ENCODE measurements at places on chromosomes 16 and 17.

- DNase-seq, result no peak
Observed at GRCh38 chr17:8020776-8021564, 17.9 kb upstream of the ALOX15B start.

GRCh38 chr17:70767102-70767701, 597.9 kb downstream of the KCNJ2 start:
- peak; percentile 60 for DNase-seq

- DNase-seq, result peak; percentile 81
Observed at GRCh38 chr16:1428511-1428910, 2.4 kb upstream of the PERCC1 start.

GRCh38 chr17:37490638-37491614, 1.2 kb downstream of the DUSP14 start:
- DNase-seq, result peak; percentile 69

- no peak for DNase-seq
Observed at GRCh38 chr17:44765965-44766364, 7.2 kb downstream of the ADAM11 start.

- no peak for DNase-seq
Observed at GRCh38 chr17:34843682-34844081, 117.6 kb downstream of the CCT6B start.

DNA sequence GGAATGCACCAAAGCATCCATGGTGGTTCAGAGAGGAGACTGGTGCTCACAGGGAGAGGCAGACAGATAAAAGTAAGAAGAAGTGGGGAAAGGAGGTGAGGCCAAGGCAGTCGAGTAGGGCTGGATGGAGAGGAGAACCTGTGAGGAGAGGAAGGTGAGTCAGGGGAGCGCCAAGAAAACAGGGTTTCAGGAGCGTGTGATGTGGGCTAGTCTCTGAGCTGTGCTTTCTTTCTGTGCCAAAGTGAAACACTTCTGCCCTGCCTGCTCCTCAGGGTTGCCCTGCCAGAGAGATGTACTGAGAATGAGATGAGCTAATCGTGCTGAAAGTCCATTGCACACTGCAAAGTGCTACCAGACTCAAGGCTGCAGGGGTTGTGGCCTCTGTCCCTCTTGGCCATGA, 310.7 kb upstream of the CCL2 start:
- DNase-seq, result no peak

DNA sequence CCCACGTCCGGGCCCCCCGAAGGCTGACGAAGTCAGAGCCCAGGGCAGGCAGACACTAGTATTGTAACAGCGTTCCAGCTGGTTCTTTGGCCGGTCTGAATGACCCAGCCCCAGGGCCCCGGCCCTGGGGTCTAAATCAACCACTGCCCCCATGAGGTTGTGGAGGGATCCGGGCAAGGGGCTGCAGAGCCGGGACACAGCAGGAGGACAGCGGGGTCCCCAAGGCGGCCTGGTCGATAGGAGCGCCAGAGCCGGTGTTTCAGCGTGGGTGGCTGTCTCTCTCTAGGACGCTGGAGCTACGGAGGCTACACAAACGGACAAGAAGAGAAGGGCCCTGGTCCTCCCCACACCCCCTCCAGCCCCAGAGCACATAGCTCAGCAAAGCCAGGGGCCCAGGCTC, 101.8 kb downstream of the RBFOX3 start:
- DNase-seq, result no peak

- DNase-seq, result no peak
Observed at GRCh38 chr16:11350921-11351335, 5.7 kb downstream of the RMI2 start.

DNA sequence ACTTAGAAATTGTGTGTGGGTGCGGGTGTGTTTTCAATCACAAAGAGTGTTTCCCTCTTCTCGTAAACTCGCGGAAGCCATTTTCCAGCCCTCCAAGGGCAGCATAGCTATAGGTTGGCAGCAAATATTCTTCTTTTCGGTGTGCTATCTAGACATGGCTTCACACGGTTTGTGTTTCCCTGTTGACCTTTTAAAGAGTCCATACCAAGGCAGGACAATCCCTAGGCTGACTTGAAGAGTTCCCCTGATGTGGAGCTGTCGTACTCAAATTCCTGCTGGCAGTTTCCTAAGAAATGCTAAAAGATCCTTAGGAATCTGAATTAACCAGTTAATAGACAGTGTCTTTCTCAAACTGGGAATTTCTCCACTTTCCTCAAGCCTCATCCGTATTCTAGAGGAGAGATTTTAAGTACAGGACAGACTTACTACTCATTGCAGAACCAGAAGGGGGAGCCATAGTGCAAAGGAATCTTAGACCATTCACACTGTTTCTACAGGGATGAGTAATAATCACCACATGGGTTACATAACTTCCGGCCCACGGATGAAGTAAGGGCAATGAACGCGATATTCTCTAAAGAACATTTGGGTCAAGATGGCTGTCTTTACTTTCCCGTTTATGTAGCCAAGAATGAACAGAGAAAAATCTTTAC, 288.6 kb upstream of the ELAC2 start:
- DNase-seq, result peak; percentile 83

GRCh38 chr17:6232732-6233101, 162.5 kb downstream of the WSCD1 start:
- DNase-seq, result no peak

GRCh38 chr17:383771-384621, 31.4 kb upstream of the RPH3AL start:
- no peak for DNase-seq

DNA sequence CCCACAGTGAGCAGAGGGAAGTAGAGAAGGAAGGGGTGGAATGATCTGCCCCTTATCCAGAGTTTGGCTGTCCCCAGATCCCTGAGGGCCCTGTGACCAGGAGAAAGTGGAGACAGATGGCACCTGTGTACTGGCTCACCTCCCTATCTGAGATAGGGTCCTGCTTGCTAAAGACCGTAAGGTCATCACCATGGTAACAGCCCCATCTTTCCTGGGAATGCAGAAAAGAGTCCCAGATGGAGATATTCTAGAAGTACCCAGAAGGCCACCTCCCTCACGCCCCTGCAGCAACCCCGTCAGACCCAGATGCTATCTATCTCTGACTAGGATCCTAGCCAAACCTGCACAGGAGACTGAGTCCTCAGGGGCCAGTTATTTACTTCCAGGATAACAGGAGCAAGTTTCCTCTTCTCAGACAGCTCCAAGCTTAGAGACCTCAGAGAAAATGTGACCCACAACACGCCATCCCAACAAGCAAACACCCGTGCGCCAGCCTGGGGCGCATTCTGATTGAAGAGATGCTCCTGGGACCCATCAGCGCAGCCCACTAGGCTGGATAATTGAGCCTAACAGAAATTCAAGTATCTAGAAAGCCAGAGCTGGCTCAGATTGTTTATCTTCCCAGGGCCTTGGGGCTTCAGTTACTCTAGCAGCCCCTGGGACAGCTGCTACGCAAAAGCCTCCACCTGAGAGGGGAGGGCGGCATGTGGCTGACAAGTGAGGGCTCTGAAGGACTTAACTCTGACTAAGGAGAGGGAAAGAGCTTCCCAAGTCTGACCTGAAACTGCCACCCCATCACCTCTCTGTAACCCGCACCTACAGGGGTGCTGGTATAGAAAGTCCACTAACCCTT, 1.9 kb downstream of the ORMDL3 start:
- DNase-seq, result peak; percentile 24

DNA sequence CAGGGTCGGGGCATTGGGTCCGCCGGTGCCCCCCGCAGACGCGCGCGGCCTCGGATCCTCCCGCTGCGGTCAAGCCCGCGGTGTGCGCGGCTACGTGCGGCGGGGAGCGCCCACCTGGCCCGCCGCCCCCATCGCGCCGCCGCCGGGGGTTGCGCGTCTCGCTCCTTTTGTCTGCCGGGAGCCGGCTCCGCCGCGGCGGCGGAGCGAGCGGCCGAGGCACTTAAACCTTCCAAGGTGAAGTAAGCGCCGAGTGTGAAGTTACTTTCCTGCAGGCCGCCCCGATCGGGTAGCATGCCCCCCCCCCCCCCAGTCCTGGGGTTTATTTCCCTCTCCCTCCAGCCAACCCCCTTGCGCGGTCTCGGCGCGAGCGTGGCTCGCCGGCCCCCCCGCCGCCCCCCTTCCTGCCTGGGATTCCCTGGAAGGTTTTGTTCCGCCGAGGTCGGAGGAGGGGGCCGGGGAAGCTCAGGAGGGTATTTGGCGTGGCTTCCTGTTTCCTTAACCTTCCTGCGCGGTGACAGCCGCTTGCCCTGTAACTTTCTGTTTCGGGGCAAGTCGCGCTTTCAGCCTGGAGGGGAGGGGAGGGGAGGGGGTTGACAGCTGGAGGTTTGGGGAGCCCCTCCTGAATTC, 56.6 kb upstream of the GSE1 start:
- peak; percentile 80 for DNase-seq

GRCh38 chr17:48244121-48244711, 136.7 kb downstream of the SNX11 start:
- DNase-seq, result no peak

GRCh38 chr16:54118846-54119245, 167.7 kb downstream of the IRX3 start:
- no peak for DNase-seq

GRCh38 chr17:34076743-34077631, 178.1 kb upstream of the CCL2 start:
- no peak for DNase-seq

DNA sequence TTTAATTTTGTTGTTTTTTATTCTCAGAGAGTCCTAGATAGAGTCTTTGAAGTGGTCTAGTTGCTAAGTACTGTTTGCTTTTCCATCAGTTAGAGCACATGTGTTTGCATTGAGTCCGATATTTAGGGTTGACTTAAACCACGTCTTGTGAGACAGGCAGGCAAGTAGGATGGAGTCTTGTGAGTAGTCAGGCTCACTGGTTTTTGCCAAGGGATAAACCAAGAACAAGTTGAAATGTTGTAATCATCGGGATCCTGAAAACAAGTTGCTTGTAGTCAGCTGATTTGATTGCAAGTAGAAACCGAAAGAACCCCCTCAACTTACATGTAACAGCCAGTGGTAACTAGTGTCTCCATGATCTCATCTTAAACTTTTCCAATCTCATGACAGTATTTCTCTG, 17.2 kb downstream of the ATP6V0A1 start:
- DNase-seq, result no peak

DNA sequence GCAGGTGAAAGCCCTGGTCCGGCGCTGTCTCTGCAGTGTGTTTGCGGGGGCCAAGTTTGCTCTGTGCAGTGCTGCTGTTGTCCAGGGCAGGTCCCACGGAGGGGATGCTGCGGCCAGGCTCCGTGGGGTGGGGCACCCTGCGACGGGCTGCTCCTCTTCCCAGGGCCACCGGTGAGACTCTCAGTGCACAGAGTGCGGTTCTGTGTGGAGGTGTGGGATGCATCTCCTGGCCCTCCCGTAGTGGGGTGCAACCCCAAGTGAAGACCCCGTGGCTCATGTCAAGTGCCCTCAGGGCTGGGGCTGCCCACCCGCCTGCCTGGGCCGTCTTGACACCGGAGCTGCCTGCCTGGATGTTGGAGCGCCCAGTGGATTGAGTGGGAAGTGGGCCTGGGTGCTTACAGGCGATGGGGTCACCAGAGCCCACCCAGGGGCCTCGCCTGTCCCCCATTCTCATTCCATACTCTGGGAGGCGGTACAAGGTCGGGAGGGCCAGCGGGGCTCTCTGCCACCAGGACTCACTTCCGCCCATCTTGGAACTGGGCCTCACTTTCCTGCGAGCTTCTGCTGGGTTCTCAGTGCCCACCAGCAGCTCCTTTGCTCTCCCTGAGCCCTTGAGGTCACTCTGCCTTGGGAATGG, 119.9 kb downstream of the BANP start:
- no peak for DNase-seq

DNA sequence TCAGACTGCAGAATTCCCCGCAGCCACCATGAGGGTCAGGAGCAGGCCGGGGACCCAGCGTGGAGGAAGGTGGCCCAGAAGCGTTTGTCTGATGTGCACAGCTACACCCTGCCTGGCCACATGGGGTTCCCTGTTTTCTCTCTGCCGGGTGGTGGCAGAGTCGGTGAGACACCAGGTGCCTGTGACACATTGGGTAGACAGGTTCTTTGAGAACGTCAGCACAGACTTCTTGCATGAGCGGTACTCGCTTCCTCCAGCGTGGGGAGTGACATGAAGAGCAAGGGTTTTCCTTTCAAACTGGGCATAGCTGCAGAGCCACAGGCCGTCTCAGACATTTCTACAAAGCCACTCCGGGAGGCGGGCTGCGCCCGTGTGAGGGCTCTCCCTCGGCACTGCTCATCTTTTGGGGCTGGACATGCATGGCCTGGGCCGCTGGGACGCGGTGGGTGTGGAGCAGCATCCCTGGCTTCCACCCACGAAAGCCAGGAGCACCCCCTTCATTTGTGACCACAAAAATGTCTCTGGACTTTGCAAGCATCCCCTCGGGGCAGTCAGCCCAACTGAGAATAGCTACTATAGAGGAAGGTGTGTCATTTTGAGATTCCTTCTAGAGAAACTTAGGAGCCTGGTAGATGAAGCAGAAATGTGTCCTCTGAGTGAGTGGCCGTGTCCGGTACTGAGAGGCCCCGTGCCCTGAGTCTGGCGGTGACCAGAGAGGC, 26.0 kb downstream of the NME3 start:
- no peak for DNase-seq

GRCh38 chr16:66904428-66904845, 14.2 kb downstream of the CDH16 start:
- no peak for DNase-seq

GRCh38 chr16:3216263-3216640, 18.7 kb downstream of the ZNF200 start:
- no peak for DNase-seq

DNA sequence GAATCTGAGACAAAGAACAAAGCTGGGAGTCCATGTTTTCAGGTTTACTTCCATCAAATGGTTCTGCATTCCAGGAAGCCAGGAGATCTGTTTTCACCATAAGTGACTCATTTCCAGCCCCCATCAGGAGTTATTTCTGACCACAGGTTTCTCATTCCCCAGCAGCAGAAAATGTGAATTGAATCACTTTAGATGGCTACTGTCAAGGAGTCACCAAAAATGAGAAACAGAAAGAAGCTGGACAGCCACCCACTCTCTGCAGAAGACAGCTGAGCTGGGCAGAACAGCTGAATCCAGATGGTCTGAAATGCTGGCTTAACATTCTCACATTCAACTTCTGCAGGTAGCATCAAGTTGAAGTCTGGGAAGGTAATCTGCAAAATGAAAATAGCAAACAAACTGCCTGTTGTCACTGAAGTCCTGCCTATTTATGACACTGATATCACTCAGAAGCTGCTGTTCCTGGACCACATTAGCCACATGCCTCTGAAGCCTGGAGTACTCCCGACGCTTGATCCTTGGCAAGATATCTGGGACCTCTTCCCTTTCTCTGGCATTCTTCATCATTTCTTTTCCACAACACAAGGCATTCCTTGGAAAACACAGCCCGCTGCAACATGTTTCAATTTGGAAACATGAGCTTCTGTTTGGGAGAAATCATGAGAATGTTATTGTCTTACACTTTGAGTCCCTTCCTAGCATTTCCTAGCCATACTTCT, 15.3 kb downstream of the CCL11 start:
- no peak for DNase-seq

DNA sequence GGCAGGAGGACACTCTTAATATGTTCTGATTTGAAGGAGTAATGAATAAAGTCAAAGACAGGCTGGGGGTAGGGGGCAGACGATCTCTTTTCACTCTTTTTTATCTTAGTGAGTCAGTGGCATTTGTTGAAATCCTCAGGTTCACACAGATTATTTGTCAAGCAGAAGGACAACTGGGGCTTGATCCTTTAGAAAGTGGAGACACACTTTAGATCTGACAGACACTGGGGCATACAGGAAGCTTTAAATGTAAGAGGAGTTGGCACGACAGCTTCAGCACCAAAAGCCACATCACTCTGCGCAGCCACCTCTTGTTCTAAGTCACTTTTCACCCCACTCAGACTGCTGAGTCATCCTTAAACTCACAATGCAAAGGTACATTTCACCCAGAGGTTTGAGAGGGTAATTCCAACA, 121.5 kb downstream of the STXBP4 start:
- DNase-seq, result peak; percentile 30

GRCh38 chr17:15412606-15413005, 54.8 kb downstream of the CDRT4 start:
- DNase-seq, result no peak
